BJ (cell line): ENCODE measurements at places on chromosomes 5 and 9.
A peak's percentile ranks its signal among the peaks of the same experiment; 100 is the strongest.

GRCh38 chr9:125003332-125003731 lies 62.4 kb upstream of the GOLGA1 start:
- DNase-seq = no peak

- no peak for DNase-seq
Measured at GRCh38 chr5:134118212-134118835, 3.8 kb downstream of the TCF7 start.

DNA sequence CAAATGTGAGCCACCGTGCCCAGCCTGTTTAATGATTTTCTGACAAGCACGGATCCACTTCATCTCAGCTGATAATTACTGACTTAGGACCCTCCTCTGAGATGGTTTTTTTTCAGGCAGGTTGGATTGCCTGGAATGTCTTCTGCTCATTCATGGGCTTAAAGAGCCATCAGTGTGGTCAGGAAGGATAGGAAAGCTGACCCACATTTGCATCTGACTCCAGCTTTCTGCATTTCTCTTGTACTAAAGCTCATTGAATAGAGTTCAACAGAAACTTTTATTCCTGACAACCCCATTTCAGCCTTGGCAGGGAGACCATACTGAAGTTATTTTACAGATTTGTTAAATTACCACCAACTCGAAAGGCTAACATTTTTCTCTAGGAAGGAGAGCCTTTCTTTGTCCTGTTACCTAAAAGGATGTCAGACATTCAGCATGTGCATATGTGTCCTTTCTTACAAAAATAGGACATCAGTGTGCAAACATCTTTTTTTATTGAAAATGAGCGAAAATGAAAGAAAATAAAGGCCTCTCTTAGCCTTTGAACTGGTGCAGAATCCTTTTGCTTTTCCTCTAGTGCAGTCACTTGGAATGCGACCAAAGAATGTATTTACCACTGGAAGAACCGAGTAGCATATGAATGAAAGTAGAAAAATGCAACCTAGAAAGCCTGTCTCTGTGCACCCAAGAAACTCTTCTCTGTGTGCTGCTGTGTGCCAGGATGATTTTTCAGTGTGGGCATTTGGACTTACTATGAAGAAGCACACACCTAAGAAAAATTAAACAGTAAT lies 26.6 kb downstream of the ADCY2 start:
- DNase-seq = no peak

DNA sequence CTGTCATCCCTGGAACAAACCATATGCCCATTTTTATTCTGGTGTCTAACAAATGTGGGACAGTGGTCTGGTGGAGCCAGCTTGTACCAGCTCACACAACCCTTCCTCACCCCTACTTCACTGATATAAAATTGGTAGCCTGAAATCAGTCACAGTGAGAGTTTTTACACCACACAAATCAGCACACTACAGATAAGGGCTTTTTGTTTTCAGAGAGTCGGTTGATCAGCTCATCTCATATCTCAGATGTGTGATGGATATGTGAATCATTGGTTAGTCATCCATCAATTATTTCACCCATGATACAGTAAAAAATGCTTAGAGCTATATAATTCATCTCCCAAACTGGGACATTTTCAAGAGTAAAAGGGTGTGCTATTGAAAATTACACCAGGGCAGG lies 529.2 kb downstream of the EBF1 start:
- no peak for DNase-seq

- no peak for DNase-seq
Measured at GRCh38 chr5:53262348-53262970, 152.9 kb upstream of the MOCS2 start.

DNA sequence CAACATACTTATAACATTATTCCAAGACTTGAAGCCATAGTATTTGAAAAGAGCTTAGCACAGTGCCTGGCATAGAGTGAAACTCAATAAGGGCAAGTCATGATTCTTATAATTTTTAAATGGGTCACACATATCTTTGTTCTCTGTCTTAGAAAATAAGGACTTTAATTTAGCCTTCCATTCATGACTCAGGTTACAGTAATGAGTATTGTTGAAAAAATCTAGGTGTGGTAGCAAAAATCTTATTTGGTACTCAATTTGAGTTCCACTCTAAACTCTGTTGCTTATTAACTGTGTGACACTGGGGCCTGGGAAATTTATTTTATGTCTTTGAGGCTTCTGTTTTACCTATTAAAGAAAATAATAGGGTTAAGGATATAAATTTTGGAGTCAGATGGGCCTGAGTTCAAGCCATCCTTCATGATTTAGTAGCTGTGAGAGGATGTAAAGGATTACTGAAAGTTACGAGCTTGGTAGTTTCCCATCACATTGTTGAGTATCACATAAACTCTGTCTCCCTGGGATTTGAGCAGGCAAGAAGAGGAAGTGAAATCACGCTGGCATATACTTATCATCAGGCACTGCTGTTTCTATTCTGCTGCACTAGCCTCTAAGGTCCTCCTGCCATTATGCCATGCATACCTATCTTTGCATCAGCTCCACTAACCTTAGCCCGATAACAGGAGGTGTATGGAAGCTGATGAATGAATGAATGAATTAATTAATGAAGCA lies 1.5 kb downstream of the SPINK9 start:
- no peak for DNase-seq

GRCh38 chr5:59608745-59609144 lies 284.8 kb downstream of the PDE4D start:
- no peak for DNase-seq

- DNase-seq = no peak
Measured at GRCh38 chr5:134568761-134569695, 43.6 kb downstream of the JADE2 start.

- DNase-seq = no peak
Measured at GRCh38 chr9:127921557-127922120, 4.8 kb upstream of the ST6GALNAC4 start.

- no peak for DNase-seq
Measured at GRCh38 chr9:90813523-90813922, 11.9 kb downstream of the SYK start.

GRCh38 chr9:88694625-88695024 lies 159.6 kb downstream of the NXNL2 start:
- peak; percentile 31 for DNase-seq

- no peak for DNase-seq
Measured at GRCh38 chr5:139094154-139095131, 103.7 kb downstream of the SIL1 start.

DNA sequence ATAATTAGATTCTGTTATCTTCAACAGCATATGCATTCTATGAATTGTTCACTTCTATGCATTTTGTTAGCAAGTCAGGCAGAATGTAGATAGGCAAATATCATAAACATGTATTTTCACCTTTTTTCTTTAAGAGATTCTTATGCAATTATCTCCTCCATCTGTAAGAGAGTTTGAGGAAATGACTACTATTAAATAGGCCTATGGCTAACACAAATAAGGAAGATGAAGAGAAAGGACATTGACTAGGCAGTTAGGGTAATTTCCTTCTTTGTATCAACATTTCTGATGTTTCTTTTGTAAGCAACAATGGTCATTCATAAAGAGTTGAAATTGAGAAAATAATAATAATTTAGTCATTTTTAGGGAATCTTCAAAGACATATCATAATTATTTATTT lies 145.2 kb upstream of the CDH12 start:
- DNase-seq = no peak

DNA sequence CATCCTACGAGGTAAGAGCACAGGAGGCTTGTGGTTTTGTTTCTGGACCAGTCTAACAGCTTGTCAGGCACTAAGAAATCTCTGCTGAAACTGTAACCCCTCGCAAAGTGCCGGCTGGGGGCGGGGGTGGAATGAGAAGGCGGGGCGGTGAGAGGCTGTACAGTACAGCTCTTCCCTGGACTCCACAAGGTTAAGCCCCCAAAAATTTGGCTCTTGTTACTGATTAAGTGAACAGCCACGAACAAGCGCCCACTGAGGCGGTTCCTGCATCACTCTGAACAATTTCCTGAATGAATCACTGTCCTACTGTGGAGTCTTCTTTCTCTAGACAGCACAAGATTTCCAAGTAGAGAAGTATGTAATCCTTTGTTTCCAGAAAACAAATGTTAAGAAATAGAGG lies 6.8 kb downstream of the FBP2 start:
- no peak for DNase-seq

DNA sequence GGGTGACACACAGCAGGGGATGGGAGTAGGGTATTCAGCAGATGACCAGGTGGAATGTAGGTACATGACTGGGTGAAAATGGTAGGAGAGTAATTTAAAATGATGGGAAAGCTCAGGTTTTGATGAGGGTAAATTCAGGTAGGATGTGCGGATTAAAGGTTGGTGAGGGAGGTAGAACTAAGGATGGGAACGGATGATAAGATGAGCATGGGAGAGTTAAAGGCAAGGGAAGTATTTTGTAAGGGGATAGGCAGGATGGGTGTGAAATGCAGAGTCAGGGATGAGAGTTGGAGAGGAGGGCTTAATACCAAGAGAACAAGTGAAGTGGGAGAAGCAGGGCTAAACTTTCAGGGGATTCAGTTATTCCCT lies 1.5 kb downstream of the TLN1 start:
- no peak for DNase-seq

GRCh38 chr5:91189480-91190313 lies 193.4 kb downstream of the ARRDC3 start:
- peak; percentile 65 for DNase-seq

- peak; percentile 64 for DNase-seq
Measured at GRCh38 chr9:134641173-134641989, at the start of gene COL5A1. Gene COL5A1, plus strand, starts transcription at chr9:134641803. Its CDS starts 385 bp downstream, at chr9:134642188.

GRCh38 chr5:107812570-107813141 lies 141.9 kb upstream of the EFNA5 start:
- DNase-seq = no peak

GRCh38 chr5:139605887-139606286 lies 42.3 kb upstream of the CXXC5 start:
- no peak for DNase-seq

DNA sequence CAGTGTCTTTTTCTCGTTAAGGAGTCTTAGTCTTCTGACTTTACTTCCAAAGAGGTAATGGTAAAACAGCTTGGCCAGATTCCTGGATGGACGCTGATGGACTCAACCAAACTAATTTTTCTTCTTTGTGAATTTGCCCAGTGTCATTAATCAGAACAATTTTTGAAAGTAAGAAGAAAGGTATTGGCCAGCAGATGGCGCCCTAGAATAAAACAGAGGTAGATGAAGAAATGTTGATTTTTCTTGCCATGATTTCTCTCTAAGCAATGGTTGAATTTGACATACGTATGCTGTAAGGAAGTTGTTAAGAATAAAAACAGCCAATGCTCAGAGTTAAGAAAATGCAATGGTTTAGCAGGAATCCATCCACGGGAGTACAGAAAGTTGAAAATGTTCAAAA lies 500.0 kb downstream of the DIRAS2 start:
- DNase-seq = no peak

DNA sequence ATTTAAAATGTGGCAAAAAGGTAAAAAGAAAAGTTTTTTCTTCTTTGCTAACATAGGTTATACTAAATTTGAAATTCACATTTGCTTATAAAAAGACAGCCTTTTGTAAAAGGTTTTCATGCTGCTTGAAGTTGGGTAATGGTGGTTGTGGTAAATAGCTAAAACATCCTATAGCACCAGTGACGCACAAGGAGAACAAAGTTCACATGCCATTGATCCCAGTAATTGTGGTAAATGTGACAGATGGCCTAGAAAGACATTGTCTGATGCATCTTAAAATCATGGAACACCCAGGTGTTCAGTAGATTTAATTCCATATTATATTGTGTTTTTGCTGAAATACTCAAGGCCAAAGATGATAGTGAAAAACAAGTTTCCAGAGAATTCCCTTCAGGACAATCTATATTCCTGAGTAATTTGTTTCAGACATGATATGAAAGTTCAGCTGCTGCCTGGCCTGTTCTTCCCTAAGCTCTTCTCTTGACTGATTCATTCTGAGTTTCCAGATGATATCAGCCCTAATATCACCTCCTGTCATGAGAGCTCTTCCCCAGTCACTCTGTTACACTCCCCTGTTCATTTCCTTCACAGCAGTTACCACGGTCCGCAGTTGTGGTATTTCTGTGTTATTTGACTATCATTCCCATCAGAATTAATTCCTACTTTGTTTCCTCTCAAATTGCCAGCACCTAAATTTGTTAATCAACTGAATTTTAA lies 4.6 kb upstream of the FBXL17 start:
- no peak for DNase-seq

DNA sequence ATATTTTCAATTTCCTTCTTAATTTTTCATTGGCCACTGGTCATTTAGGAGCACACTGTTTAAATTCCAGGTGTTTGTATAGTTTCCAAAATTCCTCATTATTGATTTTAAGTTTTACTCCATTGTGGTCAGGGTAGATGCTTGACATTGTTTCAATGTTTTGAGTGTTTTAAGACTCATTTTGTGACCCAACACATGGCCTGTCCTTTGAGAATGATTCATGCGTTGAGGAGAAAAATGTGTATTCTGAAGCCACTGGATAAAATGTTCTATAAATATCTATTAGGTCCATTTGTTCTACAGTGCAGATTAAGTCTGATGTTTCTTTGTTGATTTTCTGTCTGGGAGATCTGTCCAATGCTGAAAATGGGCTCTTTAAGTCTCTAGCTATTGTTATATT lies 24.4 kb upstream of the FNIP1 start:
- peak; percentile 33 for DNase-seq

DNA sequence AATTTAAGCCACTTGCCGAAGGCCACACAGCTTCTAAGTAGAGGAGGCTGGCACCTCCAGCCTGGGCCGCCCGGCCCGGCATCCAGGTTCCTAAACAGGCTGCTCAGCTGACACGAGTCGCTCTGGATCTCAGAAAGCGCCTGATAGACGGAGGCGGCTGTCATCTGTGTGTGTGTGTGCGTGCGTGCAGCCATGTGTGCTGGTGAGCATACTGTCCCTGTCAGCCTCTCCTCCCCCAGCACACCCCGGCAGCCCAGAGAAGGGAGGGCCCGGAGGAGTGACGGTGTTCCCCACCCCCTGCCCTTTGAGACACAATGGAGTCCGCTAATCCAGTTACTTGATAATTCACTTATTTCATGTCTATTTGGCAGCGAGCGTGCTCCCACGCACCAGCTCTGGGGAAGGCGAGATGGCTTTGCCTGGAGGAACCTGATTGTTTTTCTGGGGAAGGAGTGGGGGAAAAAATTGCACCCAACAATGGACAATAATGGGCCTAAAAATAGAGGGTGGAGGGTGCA lies 20.0 kb downstream of the NTNG2 start:
- DNase-seq = no peak

GRCh38 chr5:159564031-159564430 lies 233.7 kb upstream of the IL12B start:
- no peak for DNase-seq

DNA sequence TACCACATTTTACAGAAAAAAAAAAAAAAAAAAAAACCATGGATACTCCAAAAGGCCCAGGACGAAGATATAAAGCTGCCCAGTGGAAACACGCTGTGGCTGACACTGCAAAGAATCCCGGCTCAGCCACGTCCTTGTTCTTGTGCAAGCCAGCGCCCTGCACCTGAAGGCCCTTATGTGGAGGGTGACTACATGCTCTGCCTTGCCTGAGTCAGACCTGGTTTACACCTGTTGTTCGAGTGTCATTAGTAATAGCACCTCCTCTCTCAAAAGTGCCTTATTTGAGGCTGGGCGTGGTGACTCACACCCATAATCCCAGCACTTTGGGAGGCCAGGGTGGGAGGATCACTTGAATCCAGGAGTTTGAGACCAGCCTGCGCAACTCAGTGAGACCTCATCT lies 54.3 kb upstream of the ZSWIM6 start:
- DNase-seq = no peak
